ENCODE measurements at places on chromosomes 6 and 20. TPM values are rescaled to one million over a fixed set of nuclear protein-coding genes. Genes with fewer than 3 reads are reported as not detected.

TTLL9 gene
- total RNA-seq = 0.41 TPM

SLC17A9 gene
- total RNA-seq = 0.41 TPM

CCDC170 gene
- total RNA-seq = 0.82 TPM

EYA4 gene
- total RNA-seq = 5.7 TPM

ZBTB22 gene
- 9.0 TPM for total RNA-seq

CST4 gene
- total RNA-seq = not detected

ZC2HC1B gene
- not detected for total RNA-seq

THBD gene
- total RNA-seq = 6.7 TPM

ADGRF5 gene
- total RNA-seq = 15.9 TPM

WFDC2 gene
- not detected for total RNA-seq

SRMS gene
- not detected for total RNA-seq

SLC22A16 gene
- total RNA-seq = not detected

MYH7B gene
- not detected for total RNA-seq

SLC22A2 gene
- total RNA-seq = not detected

CRISP3 gene
- not detected for total RNA-seq

EPPIN gene
- not detected for total RNA-seq

DEFB124 gene
- total RNA-seq = not detected

RIN2 gene
- 36.6 TPM for total RNA-seq

SDCBP2 gene
- 2.3 TPM for total RNA-seq

STK38 gene
- total RNA-seq = 34.3 TPM

FOXS1 gene
- total RNA-seq = not detected

PNPLA1 gene
- total RNA-seq = not detected
